Stimulated activated CD8-positive, alpha-beta memory T cell treated with anti-CD3 and anti-CD28 coated beads, Interleukin-4, amount 100 ng/mL, for 48 hours (primary cell): ENCODE measurements at places on chromosomes 12 and 14.

GRCh38 chr12:117243488-117243887 lies 53.2 kb upstream of the FBXO21 start:
- no peak for DNase-seq

DNA sequence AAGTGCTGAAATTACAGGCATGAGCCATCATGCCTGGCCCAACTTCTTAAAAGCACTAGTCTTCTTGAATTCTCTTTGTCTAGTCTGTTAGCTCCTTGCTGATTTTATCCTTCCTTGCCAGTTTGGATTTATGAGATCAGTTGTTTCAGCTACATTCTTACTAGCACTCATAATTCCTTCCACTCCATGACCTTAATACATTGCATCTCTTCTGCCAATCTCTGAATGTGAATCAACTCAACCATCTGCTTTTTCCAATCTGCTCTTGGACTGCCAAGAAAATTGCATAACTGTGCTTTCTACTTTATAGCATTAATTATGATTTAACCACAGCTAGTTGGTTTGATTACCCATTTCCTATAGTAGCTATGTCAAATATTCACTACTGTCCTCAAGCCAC lies 14.9 kb upstream of the HEATR5A start:
- DNase-seq: no peak

GRCh38 chr12:125687403-125687802 lies 622.2 kb downstream of the AACS start:
- DNase-seq: no peak

GRCh38 chr14:75188520-75189268 lies 12.3 kb upstream of the TMED10 start:
- no peak for DNase-seq

- no peak for DNase-seq
Observed at GRCh38 chr14:31572955-31573354, 11.8 kb downstream of the NUBPL start.

DNA sequence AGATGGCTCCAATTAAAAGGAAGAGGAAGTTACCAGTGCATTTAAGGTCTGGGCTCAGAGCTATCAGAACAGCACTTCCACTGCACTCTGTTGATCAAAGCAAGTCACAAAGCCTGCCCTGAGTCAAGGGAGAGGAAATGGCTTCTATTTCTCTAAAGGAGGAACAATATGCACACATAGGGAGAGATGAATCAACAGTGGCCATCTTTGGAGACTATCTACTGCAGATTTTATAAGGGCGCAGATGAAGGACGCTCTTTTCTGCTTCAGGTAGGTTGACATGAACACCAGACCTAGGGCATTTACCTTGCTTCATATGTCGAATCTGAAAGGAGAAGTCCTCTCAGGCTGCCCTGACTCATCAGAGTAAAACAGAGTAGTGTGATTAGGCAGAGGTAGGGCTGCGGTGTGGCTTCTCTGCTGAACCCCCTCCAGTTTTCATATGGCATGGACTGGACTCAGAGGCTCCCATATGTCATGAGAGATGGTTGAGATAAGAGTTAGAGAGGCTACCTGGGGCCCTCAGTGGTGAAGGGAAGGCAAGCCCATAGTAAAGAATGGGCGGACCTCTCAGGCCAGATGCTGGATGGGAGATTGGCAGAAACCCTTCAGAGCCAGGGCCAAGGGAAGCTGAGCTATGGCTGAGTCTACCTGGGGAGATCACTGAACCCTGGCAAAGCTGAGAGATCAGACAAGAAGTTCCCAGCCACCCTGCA lies 84.4 kb downstream of the ARF6 start:
- DNase-seq: peak; percentile 66

DNA sequence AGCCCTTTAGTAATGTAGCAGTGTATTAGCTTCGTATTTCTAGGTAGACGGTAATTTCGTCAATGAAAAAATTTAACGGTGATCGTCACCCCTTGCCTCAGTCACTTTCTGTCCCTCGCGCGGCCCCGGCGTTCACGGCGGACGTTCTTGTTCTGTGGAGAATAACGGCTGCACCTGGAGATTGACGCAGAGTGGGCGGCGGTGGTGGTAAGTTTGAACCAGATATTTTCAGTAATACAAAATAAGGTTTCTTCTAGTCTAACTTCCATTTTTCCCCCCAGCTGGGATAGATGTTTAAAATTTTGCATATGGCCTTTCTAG lies 341 bp downstream of the ZNF10 start:
- peak; percentile 56 for DNase-seq

DNA sequence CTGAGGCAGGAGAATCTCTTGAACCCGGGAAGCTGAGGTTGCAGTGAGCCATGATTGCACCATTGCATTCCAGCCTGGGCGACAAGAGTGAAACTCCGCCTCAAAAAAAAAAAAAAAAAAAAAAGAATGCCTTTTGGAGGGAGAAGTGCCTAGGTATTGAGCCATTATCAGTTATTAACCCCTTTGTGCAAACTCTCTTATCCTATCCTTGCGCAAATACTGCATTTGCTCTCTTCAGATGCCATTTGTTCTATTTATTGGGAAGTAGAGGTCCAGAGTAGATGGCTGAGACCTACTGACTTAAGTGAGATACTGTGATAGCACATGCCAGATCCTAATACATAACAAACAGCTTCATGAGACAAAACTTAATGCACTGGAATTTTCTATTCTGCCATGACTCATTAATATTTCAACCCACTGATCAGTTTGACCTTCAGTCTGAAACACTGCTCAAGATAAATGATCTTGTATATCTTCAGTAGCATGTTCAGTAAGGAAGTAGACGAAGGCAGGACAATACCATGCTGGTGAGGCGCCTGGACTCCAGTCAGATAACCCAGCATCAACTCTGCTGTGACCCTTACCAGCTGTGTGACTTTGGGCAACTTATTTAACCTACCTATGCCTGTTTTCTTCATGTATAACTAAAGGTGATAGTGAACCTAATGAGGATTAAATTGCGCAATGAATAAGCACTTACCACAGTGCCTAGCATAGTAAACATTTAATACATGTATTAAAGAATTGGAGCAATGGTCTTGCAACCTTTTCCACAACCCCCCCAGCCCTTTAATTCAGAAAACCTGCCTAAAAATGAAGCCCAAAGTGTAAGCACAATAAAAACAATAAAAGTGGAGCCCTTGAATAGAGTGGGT lies 5.7 kb upstream of the DNAAF2 start:
- DNase-seq: no peak

DNA sequence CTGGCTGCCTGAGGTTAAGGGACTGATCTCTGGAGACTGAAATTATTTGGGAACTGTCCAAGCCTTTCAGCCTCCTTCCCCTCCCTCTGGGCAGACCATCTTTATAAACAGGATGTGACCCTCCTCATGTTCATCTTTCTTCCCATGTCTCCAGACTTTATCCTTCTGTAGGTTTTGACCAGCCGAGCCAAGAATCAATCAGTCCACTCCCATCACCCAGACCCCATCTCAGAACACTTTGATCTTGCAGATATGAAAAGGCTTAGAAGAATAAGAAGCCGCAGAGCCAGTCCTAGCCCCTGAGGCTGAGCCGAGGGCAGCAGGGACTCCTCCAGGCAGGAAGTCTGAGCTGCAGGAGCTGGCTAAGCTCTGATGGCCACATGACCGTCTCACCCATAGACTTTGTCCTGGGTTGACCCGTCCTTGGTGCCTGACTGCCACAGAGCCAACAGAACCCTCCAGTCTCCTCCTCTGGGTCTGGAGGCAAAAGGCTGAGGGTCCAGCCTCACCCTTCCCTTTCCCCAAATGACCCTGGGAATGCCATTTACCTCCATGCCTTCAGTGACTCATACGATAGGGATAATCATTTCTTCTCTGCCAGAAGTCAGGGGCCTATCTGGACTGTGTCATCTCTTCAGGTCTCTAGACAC lies 1.6 kb downstream of the KRT71 start:
- no peak for DNase-seq
